G401 (cell line): ENCODE measurements at places on chromosomes 1 and 21.
A peak's percentile ranks its signal among the peaks of the same experiment; 100 is the strongest.

GRCh38 chr21:16419188-16419921 lies 689.6 kb downstream of the USP25 start:
- DNase-seq: peak; percentile 78

DNA sequence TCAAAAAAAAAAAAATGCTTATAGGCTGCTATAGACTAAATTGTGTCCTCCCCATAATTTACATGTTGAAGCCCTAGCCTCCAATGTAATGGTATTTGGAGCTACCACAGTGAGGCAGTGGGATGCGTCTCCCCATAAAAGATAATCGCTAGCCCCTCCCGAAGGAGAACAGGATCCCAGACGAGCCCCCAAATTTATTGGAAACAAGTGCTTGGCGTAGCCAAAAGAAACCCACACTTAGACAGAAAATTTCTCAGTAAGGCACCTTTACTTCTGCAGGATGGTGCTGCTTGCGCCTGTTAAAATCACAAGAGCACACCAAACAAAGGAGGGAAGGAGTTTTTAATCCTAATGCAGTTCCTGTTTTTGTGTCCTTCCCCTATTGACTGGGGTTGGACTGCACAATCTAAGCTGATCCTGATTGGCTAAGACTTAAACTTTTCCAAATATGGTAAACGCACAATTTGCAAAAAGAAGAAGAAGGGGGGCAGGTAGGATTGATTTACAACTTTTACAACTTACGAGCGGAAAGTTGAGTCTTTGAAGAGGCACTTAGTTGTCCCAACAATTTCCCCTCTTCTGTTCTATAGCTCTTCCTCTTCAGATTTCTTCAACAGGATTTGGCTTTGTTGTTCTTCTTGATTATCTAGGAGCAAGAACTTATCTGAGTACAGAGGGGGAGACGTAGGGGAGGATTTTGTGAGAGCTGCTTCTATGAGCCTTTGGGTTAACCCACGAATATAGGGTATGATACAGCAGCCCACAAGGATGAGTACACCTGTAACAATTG lies 3.0 kb upstream of the IPP start:
- DNase-seq: no peak

GRCh38 chr1:156422602-156423091 lies 53.6 kb downstream of the RHBG start:
- DNase-seq: peak; percentile 55

DNA sequence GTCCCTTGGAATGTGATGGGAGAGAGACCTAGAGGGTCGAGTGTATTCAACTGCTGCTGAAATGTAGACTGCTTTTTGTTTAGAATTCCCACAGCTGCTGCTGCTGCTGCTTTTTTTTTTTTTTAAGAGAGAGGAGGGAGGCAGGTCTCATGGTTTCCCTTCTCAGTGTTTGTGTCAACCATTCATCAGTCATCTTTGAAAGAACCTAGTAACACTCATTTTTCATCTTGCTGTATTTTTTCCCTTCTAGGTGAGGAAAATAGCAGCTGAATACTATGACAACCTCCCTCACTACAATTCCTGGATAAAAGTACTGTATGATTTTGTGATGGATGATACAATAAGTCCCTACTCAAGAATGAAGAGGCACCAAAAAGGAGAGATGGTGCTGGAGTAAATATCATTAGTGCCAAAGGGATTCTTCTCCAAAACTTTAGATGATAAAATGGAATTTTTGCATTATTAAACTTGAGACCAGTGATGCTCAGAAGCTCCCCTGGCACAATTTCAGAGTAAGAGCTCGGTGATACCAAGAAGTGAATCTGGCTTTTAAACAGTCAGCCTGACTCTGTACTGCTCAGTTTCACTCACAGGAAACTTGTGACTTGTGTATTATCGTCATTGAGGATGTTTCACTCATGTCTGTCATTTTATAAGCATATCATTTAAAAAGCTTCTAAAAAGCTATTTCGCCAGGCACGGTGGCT lies 9.2 kb downstream of the DEGS1 start:
- DNase-seq: no peak

- peak; percentile 13 for DNase-seq
Observed at GRCh38 chr1:30612536-30613065, 110.8 kb downstream of the MATN1 start.

GRCh38 chr1:52567943-52568342 lies 15.1 kb upstream of the TUT4 start:
- no peak for DNase-seq

- DNase-seq: peak; percentile 78
Observed at GRCh38 chr1:159821171-159821867, 5.4 kb upstream of the SLAMF8 start.

DNA sequence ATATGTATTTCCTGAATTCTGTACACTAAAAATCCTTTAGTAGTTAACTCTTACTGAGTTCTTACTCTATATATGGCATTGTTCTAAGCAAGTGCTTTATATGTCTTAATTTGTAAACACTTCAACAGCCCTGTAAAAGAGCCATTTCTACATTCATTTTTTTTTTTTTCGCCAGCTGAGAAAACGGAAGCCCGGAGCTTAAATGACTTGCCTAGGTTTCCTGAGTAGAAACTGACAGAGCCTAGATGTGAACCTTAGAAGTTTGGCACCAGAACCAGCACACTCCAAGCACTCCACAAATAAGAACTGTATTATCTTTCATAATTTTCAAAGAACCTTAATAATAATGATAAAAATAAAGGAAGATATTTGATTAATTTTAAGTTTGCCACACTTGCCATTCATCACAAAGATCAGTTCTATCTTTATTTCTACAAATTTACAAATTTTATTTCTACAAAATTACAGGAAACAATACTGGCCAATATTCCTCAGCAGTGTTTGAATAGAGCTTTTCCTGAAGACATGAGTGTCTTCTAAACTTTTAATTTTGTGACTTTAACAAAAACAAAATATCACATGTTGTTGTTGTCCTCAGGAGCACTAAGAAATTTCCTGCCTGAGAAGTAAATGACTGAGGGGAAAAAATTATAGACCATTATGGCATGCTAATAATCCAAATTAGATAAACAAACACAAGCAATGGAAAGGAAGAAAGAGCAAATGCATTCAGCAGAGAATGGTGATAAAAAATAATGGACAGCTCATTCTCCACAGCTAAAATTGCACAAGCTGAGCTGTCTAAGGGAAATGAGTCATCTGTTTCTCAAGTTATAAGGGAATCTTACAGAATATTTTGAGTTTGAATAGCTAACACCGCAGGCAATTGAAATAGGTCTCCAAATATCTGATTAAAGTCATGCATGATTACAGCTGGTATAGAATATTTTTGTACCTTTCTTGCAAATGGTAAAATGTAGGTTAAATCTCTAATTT lies 71.2 kb downstream of the DPYD start:
- DNase-seq: no peak

DNA sequence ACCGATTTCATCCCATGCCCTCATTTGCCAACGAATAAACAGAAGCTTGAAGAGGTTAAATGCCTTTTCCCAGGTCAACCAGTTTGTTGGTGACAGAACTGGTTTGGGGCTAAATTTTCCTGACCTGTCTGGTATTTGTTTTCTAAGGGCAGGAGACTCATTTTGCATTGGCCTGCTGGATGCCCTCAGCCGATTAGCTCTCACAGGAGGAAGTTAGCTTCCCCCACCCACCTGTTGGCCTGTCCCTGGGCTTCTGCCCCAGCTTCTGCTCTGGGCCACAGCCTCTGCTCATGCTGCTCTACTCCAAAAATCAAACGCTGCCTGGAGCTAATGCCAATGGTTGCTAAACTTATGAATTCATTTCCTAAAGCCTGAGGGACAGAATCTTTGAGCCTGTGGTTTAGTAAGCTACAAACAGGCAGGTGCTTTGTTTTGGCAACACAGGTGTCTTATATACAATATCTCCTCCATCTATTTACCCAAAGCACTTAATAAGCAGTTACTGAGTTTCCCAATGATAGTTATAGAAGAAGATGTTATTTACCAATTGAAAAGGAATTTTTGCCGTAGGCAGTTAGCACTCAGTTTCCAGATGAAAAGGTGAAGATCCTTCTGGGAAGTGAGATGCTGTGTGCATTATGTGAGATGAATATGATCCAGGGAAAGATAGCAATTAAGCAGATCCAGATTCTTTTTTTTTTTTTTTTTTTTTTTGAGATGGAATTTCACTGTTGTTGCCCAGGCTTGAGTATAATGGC lies 82.3 kb downstream of the TM2D1 start:
- no peak for DNase-seq

- no peak for DNase-seq
Observed at GRCh38 chr1:164611754-164612642, 53.0 kb downstream of the PBX1 start.

DNA sequence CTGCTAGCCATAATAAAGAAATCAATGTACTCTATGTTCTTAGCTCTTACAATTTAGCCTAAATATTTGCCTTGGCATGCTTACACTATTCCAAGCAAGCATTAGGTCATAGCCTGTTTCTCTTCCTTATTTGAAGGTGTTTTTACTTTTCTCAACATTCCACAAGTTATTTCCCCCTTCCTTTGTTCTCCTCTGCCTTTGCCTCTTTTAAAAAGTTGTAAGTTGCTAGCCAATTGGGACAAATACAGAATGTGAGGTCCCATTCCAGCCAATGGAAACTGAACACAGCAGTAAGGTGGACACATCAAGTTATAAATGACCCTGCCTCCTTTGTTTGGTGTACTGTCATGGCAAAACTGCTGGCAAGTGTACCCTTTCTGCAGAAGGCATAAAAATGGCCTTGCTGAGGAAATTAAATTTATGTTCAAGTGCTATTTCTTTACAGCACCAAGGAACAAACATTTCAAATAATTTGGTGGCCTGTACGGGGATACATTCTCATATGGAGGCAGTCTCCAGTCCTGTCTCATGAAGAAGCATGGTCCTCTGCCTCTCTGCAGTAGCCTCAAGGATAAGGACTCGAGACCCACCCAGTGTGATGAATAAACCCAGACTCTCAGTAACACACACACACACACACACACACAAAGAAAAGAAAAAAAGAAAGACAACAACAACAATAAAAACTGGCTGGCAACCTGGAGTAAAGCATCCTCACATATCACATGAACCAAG lies 28.8 kb upstream of the FMO1 start:
- DNase-seq: no peak

- DNase-seq: no peak
Observed at GRCh38 chr21:37146320-37147235, 73.5 kb downstream of the TTC3 start.

- DNase-seq: no peak
Observed at GRCh38 chr1:197437601-197438000, 169.5 kb downstream of the CRB1 start.
